ENCODE measurements at places on chromosomes 12 and 14.

GRCh38 chr14:91330096-91330696, 85.7 kb upstream of the GPR68 start:
- no peak for ATAC-seq

DNA sequence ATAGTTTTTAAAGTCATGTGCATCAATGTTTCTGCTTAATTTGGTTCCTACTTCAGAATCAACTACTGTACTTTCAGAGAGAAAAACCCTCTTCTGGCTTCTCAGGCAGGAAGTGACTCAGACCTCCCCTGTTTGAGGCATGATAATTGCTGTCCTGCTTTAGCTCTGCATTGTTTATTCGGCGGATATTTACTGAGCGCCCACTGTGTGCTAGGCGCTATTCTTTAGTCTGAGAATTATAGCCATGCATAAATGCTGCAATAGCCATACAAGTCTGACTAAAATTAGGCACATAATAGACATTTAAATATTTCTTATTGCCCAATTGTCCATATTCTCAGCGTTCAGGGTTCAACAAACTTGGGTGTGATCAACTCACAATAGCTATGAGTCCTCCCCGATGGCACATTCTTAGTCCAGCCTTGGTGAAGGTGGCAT, 6.1 kb upstream of the AMIGO2 start:
- ATAC-seq = peak; percentile 79

DNA sequence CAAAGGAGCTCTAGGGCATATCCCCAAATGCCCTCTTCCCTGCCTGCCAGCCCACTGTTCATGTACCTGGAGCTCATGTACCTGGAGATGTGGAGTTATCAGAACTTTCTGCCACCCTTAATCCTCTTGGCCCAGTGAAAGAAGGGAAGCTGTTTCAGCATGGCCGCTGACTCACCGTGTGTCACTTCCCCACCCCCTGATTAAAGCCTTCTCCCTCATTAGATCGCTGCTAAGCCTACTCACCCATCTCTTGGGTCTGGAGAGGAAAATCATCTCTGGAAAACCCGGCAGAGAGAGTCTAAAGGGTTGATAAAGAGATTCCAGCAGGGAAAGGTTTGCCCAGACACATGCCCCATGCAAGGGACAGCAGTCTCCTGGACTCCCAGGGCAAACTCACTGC, 4.5 kb upstream of the LTBP2 start:
- ATAC-seq = no peak

- no peak for ATAC-seq
These were observed 22.2 kb downstream of the P2RX4 start for GRCh38 chr12:121232163-121232562.

DNA sequence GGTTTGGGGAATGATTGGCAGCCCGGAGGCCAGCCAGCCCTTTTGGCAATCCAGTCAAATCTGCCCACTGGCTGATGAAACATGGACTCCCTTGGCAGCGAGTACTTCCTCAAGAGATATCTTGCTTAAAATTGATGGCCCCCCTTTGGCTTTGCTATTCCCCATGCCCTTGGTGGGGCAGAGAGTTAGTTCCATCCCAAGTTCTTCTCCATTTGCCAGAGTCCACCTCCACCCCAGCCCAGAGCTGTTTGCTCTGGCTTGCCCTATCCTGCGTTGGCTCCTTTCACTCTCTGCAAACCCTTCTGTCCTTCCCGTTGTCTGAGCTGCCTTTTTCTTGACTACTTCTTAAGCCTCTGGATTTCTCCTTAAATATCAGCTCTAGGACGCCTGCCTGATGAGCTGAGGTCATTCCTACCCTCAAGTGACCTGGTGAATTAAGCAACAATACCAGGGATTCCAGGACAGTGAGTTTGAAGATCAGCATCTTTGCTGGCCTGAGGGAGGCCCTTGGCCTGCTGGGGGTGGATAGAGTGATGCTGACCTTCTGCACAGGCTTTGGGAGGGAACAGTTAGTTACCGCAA, 212.0 kb downstream of the CACNA1C start:
- no peak for ATAC-seq

GRCh38 chr14:67512463-67513310, 20.4 kb upstream of the PLEKHH1 start:
- no peak for ATAC-seq

- no peak for ATAC-seq
These were observed 190.8 kb upstream of the TMEM132C start for GRCh38 chr12:128076188-128076587.

DNA sequence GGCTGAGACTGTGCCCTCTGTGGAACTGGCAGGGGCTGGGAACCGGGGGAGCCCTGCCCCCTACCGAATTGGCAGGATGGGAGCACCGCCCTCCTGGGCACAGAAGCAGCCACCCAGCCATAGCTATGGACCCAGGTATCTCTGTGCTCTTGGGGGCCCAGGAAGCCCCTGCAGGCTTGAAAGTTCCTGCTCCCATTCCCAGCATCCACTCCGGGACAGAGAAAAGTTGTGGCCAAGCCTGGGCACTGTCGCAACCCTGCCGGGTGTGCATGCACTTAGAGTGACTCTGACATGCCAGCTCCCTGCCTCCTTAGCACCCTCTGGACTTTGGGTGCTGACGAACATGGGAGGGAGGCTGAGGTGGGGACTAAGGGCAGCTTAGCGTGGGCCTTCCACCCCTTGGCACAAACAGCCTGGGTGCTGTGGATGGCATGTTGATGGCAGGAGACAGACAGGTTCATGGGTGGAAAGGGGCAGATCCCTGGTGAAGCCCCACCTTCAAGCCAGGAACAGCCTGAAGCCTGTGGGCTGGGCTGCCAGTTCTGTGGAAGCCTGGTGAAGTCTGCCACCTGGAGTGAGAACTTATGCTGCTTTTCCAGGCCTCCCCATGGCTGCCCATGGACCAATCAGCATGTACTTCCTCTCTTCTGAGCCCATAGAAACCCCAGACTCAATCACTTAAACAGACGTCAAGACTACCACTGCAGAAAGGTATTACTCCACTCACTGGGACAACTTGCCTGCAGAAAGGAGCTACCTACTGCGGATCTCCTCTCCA, 279.0 kb downstream of the ATXN7L3B start:
- no peak for ATAC-seq

DNA sequence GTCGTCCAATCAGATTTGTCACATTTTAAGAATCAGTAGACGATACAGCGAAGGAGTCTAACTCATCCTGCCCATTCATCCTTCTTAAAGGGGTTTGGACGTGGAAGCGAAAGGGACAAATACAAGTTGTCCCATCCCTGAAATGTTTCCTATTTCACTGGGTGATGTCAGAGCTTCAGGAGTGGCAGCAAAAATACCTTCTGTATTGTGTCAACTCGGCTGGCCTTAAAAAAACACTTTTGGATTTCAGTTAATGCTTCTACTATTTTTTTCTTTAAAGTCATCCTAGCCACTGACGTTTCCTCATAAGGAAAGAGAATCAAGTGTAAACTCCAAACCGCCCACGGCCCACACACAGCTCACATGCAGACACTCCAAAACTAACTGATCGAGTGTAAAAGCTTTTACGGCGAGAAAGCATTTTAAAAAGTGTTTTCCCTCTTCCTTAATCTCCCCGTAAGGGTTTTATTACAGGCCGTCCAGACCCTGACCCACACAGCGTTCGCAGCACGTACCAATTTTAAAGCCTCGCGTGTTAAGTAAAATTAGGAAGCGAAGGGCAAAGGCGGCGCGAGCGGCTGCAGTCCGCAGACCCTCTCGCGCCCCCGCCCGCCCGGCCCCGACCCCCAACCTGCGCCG, 593 bp downstream of the CFL2 start:
- peak; percentile 24 for ATAC-seq

- ATAC-seq = no peak
These were observed 63.2 kb downstream of the SLC24A4 start for GRCh38 chr14:92386165-92386564.

DNA sequence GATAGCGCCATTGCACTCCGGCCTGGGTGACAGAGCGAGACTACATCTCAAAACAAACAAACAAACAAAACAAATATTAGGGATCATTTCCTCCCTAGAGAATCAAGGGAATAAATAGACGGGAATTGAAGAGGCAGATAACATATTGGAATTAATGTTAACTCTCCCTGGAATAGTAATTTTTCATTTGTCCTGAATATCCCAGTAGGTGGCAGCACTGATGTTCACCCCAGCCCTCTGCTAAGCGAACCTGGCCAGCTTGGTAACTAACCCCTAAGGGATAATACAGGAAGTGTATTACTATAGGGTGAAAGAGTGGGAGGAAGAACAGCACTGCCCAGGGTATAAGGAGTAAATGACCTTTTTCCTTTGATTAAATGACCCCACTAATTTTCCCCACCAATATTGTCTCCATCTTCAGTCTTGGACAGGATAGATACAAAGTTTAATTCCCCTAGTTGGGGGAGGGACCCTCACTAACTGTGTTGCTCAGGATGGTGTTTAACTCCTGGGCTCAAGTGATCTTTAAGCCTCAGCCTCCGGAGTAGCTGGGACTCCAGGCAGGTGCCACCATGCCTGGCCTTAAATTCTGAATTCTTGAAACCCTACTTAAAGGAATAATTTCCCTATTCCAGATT, 40.5 kb downstream of the SLC2A14 start:
- ATAC-seq = peak; percentile 41

Data from activated CD4-positive, CD25-positive, alpha-beta regulatory T cell treated with anti-CD3 and anti-CD28 coated beads, Interleukin-2, amount 50 U/mL, for 24 hours (primary cell).